CD4-positive, alpha-beta T cell treated with Interleukin-12 subunit alpha and Interleukin-12 subunit beta, for 1 hour (primary cell): ENCODE measurements at places on chromosomes 2 and 18.

DNA sequence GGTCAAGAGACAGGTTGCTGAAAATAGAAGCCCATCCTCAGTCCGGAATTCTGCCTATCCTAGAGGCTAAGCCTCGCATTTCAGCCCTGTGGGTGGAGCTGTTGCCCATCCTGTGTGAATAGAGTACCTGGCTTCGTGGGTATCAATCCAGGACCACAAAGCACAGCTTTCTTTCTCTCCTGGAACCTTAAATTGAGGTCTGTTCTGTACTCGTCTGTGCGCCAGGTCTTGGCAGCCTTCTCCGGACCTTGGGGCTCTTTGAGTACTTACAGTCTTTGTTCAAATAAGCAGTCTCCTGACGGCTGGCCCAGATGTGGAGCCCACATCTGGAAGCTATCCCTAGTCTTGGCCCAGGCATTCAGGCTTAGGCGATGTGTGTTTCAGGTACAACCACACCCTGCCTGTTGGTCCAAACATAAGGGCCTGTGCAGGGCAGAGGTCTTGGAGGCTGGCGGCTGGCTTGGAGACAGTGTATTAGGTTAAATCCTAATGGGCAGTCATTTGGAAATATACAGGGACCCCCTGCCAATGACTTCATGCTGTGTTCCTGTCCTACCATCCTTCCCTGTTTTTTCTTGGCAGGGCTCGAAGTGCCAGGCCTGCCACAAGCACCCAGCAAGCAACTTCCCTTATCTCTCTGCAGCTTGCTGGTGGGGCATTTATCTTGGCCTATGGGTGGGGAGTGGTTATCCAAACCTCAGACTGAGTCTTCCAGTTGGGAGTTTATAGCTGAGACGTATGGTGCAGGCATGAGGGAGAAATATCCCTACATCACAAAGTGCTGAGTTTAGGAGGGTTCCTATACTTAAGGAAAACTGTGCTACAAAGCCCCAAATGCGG lies 294.1 kb downstream of the BCL2 start:
- DNase-seq = no peak

GRCh38 chr2:48452108-48452507 lies 77.8 kb upstream of the STON1 start:
- no peak for DNase-seq

GRCh38 chr2:115650827-115651226 lies 1208.4 kb downstream of the DPP10 start:
- DNase-seq = no peak

DNA sequence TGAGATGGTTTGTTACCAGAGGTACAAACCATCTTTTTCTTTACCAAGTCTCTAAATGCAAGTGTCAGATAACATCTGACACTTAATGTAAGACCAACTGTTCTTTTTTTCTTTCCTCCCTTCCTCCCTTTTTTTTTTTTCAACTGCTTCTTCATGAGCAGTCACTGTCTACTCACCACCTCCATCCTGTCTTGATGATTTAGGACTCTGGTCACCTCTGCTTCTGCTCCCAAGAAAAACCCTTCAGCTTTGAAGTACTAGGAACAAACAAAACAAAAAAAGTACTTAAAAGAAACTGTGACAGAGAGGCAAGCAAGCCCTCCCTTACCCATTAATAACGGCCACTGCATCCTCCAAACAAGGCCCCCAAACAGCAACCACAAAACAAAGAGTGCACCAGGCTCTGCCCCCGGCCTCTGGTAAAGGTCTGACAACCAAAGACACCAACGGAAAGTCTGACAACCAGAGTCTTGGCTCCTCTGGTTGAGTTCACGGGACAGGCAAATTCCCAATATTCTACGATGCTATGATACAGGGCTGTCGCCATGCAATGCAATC lies 141.0 kb downstream of the ARL4C start:
- no peak for DNase-seq

GRCh38 chr2:174778085-174778981 lies 14.1 kb upstream of the CHRNA1 start:
- peak; percentile 83 for DNase-seq

GRCh38 chr2:235968616-235969324 lies 199.4 kb downstream of the GBX2 start:
- no peak for DNase-seq

DNA sequence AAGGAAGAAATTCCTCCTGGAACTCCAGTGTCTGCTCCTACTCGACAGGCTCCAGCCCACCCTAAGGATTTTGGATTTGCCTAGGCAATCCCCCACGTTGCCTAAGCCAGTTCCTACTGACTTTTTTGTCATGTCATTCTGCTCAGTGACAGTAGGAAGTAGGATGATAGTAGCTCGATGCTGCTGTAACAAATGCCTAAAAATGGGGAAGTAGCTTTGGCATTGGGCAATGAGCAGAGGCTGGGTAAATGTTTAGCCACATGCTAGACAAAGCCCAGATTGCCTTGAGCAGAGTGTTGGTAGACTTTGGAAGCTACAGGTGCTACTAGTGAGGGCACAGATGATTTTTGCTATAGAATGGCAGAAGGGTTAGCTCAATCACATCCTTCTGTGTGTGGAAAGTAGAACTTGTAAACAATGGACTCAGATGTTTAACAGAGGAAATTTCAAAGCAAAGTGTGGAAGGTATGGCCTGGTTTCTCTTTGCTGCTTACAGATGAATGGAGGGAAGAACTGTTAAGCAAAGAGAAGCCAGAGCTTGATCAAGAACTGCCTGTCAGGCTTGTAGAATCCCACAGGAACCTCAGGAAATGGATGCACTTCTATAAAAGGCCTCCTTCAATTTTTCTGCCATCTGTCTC lies 154.8 kb downstream of the RNF144A start:
- peak; percentile 7 for DNase-seq

DNA sequence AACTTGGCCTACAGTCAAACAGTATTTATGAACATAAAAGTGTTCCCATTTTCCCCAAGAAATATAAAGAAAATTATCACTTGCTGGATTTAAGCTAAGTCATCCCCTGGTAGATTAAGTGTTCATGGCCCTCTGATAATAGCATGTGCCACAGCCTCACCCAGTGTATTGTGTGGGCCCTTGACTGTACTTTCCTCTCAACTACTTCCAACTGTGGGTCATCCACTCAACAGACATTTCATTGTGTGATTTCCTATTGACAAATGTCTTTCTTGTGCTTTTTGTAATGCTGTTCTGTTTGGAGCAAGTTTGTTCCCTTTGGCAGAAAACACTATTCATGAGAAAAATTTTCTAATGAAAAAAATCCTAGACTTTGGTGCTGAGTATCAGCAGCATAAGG lies 48.4 kb upstream of the TMEM17 start:
- DNase-seq = no peak

GRCh38 chr2:165776796-165777195 lies 17.3 kb downstream of the GALNT3 start:
- no peak for DNase-seq

GRCh38 chr2:119681203-119681867 lies 2.3 kb downstream of the TMEM177 start:
- DNase-seq = no peak

- DNase-seq = no peak
These were observed 56.0 kb downstream of the PDE11A start for GRCh38 chr2:178016612-178017011.

DNA sequence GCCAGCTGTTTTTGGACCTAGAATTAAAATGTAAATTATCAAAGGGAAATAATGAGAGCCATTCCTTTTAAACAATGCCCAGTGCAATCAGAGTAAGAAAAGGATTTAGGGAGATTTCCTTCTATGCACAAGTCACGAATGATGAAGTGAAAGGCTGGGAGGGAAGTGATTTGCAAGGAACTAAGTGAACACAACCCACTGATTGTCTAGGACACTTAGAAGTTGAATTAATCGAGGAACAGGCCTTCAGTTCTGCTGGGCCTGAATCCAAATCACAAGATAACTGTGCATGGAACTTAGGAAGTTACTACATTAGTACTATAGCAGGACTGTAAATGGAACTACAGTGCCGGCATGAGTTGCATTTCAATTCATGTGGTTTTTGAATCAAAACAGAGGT lies 17.7 kb downstream of the MAP2 start:
- DNase-seq = no peak

DNA sequence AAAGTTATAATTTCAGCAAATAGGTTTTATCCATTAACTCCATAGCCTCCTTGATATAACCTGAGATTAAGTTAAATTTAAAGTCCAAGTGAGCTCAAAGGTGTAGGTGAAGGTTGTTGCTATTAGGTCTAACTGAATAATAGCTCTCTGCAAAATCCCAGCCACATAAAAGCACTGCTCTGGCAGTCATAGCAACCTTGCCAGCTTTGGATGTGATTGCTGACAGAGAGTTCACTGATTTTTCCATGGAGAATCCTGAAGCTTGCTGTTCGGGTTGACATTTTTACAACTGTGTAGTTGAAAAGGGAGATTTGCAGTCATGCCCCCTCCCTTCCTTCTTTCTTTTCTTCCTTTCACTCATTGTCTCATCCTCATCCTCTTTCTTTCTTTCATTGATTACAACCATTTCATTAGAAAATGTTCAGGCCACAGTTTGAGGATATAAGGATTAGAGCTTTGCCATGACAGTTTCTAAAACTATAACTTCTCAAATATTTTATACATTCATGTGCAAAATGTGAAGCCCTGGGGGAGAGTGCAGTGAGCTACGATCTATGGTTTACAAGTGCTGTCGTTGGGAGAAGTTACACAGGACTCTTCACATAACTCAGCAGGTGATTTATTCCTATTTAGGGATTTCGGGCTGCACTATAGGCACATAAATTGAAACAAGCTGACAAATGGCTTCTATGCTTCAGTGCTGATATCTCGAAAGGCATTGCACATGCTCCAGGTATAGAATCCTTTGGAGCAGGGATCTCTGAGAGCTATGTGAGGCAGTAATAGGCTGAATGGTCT lies 193.8 kb downstream of the LRRTM4 start:
- no peak for DNase-seq

DNA sequence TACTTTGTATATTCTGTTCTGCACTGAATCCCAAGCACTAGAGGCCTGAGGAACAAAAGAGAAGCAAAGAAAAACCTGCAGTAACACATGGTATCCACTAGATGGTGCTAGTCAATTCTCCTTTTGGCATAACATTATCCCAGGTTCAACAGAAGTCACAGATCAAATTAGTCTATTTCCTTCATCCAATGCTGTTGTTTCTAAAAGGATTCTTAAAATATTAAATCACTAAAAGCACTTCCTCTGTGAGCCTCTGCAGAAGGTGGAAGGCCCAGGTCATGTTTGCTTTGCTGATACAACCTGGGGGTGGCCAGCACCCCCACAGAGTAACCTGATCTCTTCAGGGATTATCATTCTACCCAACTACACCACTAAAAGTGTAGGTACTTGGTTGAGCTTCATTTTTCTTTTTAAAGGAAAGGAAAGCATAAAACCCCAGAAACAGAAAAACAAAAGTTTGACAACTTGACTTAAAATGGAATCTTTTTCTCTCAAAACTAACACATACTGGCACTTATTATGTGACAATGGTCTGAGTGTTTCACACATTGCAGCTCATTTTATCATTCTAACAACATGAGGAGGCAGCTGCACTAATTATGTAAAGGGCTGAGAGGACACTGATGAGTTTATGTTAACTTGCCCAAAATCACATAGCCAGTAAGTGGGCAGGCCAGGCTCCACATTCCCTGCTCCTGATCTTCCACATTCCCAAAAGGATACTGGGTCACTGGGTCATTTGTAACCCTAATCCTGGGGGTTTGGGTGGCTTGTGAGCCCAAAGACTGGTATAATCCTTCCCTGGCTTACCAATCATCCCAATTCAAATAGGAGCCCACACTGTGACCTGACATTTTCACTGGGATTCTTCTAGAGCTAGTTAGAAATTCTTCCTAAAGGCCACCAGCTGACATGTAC lies 66.8 kb upstream of the DNER start:
- peak; percentile 47 for DNase-seq

GRCh38 chr2:71358931-71359671 lies 27.5 kb downstream of the ZNF638 start:
- DNase-seq = no peak

- no peak for DNase-seq
These were observed 405.4 kb downstream of the CDH2 start for GRCh38 chr18:27771571-27771970.

GRCh38 chr2:233966388-233966787 lies 49.2 kb downstream of the TRPM8 start:
- no peak for DNase-seq

DNA sequence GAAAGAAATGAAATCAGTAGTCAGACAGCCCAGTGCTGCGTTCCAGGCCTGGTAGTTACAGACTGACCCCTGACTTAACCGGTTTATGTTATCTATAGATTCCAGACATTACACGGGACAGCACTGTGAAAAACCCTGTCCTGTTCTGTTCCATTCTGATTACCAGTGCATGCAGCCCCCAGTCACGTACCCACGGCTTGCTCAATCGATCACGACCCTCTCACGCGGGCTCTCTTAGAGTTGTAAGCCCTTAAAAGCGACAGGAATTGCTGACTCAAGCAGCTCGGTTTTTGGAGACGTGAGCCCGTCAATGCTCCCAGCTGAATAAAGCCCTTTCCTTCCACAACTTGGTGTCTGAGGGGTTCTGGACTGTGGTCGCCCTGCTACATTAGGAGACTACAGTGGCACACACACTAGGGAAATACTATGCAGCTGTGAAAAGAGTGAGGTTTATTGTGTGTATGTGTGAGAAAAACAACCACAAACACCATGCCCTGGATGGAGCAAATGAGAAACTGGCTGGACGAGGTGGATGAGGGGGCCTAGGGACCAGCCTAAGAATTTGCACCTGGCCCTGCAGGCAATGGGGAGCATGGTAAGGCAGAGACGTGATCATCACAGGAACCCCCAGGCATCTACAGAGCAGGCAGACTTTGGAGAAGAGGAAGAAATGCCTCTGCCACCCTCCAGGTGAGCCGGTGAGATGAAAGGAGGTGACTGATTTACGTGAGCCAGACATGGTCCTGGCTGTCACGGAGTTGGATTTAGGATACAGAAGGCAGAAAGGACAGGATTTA lies 49.1 kb upstream of the SEMA4C start:
- no peak for DNase-seq

GRCh38 chr18:6044773-6045172 lies 149.5 kb upstream of the TMEM200C start:
- no peak for DNase-seq

GRCh38 chr18:31880186-31880898 lies 62.6 kb downstream of the TRAPPC8 start:
- no peak for DNase-seq

GRCh38 chr2:2542966-2543611 lies 212.0 kb upstream of the MYT1L start:
- DNase-seq = no peak

GRCh38 chr2:39228413-39229209 lies 15.2 kb downstream of the CDKL4 start:
- DNase-seq = no peak

GRCh38 chr2:1418566-1418965 lies 5.3 kb downstream of the TPO start:
- no peak for DNase-seq

DNA sequence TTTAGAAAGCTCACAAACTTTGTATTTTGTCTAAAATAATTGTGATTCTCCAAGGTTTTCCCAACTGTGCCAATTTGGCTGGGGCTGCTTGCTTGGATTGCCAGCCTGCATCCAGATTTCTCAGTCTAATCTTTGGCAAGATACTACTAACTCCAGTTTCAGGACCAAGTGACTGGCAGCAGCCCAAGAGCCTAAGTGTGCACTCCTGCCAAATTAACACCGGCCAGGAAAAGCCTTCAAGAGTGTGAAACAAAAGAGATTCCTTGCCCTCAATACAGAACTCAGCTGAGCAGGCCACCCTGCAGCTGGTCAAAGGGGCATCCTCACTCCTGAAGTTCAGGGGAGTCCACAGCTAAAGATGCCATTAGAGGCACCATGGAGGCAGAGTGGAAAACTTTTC lies 589.0 kb upstream of the ACVR2A start:
- no peak for DNase-seq

- no peak for DNase-seq
These were observed 11.7 kb downstream of the YIPF4 start for GRCh38 chr2:32289165-32289999.
